Psoas muscle (tissue), 8 donors: ENCODE measurements at places on chromosomes 1 and 21. TPM values are rescaled to one million over a fixed set of nuclear protein-coding genes. Genes with fewer than 3 reads are reported as not detected.

GRCh38 chr1:18560692-18561091, 70.0 kb upstream of the PAX7 start:
- no peak overlapping the region for H3K4me3 ChIP-seq
- H3K27ac ChIP-seq = no peak overlapping the region

- H3K36me3 ChIP-seq = no peaks in the 10 kb centered on the region
Observed at GRCh38 chr1:50568782-50569181, 145.5 kb upstream of the DMRTA2 start.

- H3K36me3 ChIP-seq = no peaks in the 10 kb centered on the region
- H3K27me3 ChIP-seq = no peaks in the 10 kb centered on the region
Observed at GRCh38 chr1:70914224-70914623, 133.4 kb downstream of the PTGER3 start.

GRCh38 chr1:220906561-220907334, 27.5 kb downstream of the HLX start:
- no peak overlapping the region for H3K4me3 ChIP-seq
- H3K27me3 ChIP-seq = no peaks in the 10 kb centered on the region
- DNase-seq = no peak
- H3K27ac ChIP-seq = no peak overlapping the region
- no peaks in the 10 kb centered on the region for H3K36me3 ChIP-seq
- no peaks in the 10 kb centered on the region for H3K4me1 ChIP-seq

- no peak overlapping the region for H3K27ac ChIP-seq
- H3K27me3 ChIP-seq = no peaks in the 10 kb centered on the region
- DNase-seq = no peak
Observed at GRCh38 chr1:162500805-162501204, 3.2 kb downstream of the UHMK1 start.

GRCh38 chr1:12434174-12434573, 183.8 kb downstream of the DHRS3 start:
- H3K27me3 ChIP-seq = no peaks in the 10 kb centered on the region
- H3K27ac ChIP-seq = peak overlapping the region; percentile 58
- DNase-seq = no peak
- peaks cover 18% of the 10 kb centered on the region for H3K36me3 ChIP-seq

DNA sequence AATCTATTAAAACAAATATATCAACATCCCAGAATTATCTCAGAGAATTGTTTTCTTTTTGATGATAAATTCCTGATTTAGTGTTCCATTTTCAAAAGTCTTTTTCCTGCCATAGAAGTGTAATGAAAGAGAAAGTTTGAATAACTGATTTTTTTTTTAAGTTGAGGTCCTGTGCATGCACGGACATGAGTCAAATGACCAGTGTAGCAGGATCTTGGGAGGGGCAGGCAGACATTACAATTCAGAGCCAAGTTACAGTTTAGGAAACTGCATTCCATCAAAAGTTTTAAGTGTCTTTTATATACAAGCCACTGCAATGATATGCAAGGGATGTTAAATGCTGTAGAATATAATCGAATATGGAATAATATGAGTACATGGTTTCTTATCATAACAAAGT, 227.5 kb downstream of the HMCN1 start:
- no peak overlapping the region for H3K27ac ChIP-seq
- H3K36me3 ChIP-seq = no peaks in the 10 kb centered on the region
- no peak overlapping the region for H3K4me3 ChIP-seq
- H3K4me1 ChIP-seq = no peaks in the 10 kb centered on the region
- DNase-seq = no peak

- H3K27ac ChIP-seq = peak overlapping the region; percentile 71
- no peak for DNase-seq
- no peaks in the 10 kb centered on the region for H3K27me3 ChIP-seq
- H3K4me1 ChIP-seq = peaks cover 45% of the 10 kb centered on the region
- no peaks in the 10 kb centered on the region for H3K36me3 ChIP-seq
- H3K4me3 ChIP-seq = peak overlapping the region; percentile 47
Observed at GRCh38 chr1:59315529-59316463, 18.9 kb downstream of the FGGY start.

DNA sequence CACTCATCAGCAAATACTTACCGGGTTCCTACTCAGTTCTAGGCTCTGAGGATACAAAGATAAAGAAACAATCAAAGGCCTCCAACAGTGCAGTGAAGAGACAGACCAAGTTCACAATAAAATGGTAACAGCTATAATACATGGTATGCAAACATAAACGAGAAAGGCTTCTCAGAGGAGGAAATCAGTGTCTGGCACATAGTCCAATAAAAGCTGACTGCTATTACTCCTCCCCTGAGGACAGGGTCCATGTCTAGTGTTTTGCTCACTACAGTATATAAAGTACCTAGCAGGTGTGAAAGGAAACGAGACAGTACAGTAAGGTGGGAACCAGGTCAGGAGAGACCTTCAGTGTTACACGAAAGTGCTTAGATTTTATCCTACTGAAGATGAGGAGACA, 4.3 kb downstream of the RBM34 start:
- H3K36me3 ChIP-seq = peaks cover 11% of the 10 kb centered on the region
- H3K27me3 ChIP-seq = no peaks in the 10 kb centered on the region
- peaks cover 7% of the 10 kb centered on the region for H3K4me1 ChIP-seq
- no peak overlapping the region for H3K27ac ChIP-seq

- H3K27ac ChIP-seq = no peak overlapping the region
- H3K27me3 ChIP-seq = no peaks in the 10 kb centered on the region
- H3K4me3 ChIP-seq = no peak overlapping the region
- no peak for DNase-seq
Observed at GRCh38 chr1:183467687-183468086, 4.6 kb upstream of the SMG7 start.

- H3K36me3 ChIP-seq = no peaks in the 10 kb centered on the region
- H3K27ac ChIP-seq = no peak overlapping the region
- DNase-seq = no peak
- H3K27me3 ChIP-seq = peaks cover 2% of the 10 kb centered on the region
- H3K4me1 ChIP-seq = no peaks in the 10 kb centered on the region
Observed at GRCh38 chr1:215285013-215285800, 202.7 kb downstream of the KCNK2 start.

DNA sequence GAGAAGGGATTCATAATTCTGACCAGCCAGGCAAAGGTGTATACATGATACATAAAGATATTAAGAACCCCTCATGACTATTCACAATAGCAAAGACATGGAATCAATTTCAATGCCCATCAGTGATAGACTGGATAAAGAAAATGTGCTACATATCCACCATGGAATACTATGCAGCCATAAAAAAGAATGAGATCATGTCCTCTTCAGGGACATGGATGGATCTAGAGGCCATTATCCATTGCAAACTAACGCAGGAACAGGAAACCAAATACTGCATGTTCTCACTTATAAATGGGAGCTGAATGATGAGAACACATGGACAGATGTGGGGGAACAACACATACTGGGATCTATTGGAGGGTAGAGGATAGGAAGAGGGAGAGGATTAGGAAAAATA, 21.4 kb downstream of the CR1L start:
- peaks cover 11% of the 10 kb centered on the region for H3K27me3 ChIP-seq
- H3K27ac ChIP-seq = no peak overlapping the region
- H3K4me3 ChIP-seq = no peak overlapping the region

GRCh38 chr1:77582905-77583304, 99.6 kb downstream of the ZZZ3 start:
- no peak overlapping the region for H3K4me3 ChIP-seq
- H3K4me1 ChIP-seq = peaks cover 4% of the 10 kb centered on the region
- H3K27ac ChIP-seq = no peak overlapping the region

DNA sequence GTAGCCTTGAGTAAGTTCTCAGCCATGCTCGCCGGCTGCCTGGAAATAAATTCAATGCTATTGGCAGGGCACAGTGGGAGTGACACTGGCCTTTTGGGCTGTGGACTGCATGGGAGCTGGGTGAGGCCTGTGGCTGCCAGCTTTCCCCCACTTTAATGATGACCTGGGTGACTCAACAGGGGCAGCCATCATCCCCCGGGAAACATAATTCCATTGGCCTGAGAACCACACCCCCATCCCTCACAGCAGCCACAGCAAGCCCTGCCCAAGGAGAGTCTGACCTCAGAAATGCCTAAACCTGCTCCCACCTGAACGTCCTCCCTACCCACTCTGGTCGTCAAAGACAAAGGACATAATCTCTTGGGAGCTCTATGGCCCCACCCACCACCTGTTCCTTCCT, 384.0 kb downstream of the LTN1 start:
- H3K36me3 ChIP-seq = no peaks in the 10 kb centered on the region
- no peaks in the 10 kb centered on the region for H3K4me1 ChIP-seq
- DNase-seq = no peak
- no peaks in the 10 kb centered on the region for H3K27me3 ChIP-seq

- DNase-seq = no peak
- H3K4me3 ChIP-seq = no peak overlapping the region
- peaks cover 17% of the 10 kb centered on the region for H3K4me1 ChIP-seq
- H3K27ac ChIP-seq = no peak overlapping the region
- H3K36me3 ChIP-seq = no peaks in the 10 kb centered on the region
- H3K27me3 ChIP-seq = no peaks in the 10 kb centered on the region
Observed at GRCh38 chr1:12157366-12158231, 9.2 kb upstream of the TNFRSF1B start.

DNA sequence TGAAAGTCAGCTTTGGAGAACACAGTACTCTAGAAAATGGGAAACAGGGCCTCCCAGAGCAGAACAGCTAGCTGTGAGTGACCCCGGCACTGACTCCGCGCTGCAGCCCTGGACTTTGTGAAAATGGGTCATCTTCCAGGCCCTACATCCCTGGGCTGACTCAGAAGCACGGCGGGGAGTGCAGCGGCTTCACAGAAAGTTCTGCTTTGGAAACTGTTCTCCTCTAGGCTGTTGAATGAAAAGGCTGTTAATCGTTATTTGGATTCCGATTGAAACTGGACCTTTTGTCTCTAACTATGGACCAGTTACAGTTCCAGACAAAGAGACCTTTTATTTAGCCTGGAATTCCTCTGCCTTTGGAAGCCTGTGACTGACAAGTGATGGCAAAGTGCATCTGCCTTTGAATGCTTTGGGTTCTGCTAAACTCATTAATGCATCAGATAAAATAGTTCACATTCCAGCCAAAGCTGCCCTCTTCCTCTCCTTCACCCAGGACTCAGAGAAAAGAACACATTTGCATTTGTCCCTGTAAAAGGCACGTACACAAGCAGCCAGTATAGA, 144.9 kb upstream of the HOOK1 start:
- peak; percentile 65 for DNase-seq
- no peaks in the 10 kb centered on the region for H3K27me3 ChIP-seq
- no peak overlapping the region for H3K4me3 ChIP-seq
- peaks cover 5% of the 10 kb centered on the region for H3K36me3 ChIP-seq
- H3K4me1 ChIP-seq = peaks cover 30% of the 10 kb centered on the region

GRCh38 chr1:95537176-95537575, 303.2 kb downstream of the RWDD3 start:
- H3K27ac ChIP-seq = no peak overlapping the region
- no peaks in the 10 kb centered on the region for H3K27me3 ChIP-seq
- no peak overlapping the region for H3K4me3 ChIP-seq
- H3K36me3 ChIP-seq = no peaks in the 10 kb centered on the region
- DNase-seq = no peak
- no peaks in the 10 kb centered on the region for H3K4me1 ChIP-seq

DNA sequence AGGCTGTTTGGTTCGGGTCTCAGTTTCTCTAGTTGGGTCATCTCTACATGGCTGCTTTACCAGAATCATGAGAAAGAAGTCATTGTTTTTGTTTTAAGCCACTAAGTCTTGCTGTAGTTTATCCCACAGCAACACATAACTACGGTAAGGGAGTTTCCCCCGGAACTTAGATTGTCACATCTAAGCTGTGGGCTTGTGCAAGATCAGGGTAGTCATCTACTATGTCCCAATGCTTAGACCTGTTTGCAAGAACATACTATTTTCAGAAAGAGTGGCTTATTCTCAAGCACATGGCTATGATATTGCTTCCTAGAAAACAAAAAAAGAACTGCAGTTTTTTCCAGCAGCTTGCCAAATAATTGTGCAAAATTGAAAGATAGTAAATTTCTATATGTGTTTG, 18.0 kb upstream of the OLIG2 start:
- H3K36me3 ChIP-seq = no peaks in the 10 kb centered on the region
- no peak overlapping the region for H3K27ac ChIP-seq
- DNase-seq = no peak
- no peaks in the 10 kb centered on the region for H3K27me3 ChIP-seq

DNA sequence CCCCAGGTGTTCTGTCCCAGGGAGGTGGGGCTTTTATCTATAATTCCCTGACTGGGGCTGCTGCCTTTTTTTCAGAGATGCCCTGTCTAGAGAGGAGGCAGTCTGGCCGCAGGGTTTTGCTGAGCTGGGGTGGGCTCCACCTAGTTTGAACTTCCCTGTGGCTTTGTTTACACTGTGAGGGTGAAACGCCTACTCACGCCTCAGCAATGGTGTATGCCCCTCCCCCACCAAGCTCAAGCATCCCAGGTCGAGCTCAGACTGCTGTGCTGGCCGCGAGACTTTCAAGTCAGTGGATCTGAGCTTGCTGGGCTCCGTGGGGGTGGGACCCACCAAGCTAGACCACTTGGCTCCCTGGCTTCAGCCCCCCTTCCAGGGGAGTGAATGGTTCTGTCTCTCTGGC, 124.3 kb downstream of the CENPF start:
- H3K27me3 ChIP-seq = no peaks in the 10 kb centered on the region
- no peak overlapping the region for H3K4me3 ChIP-seq
- H3K4me1 ChIP-seq = no peaks in the 10 kb centered on the region
- DNase-seq = no peak

DNA sequence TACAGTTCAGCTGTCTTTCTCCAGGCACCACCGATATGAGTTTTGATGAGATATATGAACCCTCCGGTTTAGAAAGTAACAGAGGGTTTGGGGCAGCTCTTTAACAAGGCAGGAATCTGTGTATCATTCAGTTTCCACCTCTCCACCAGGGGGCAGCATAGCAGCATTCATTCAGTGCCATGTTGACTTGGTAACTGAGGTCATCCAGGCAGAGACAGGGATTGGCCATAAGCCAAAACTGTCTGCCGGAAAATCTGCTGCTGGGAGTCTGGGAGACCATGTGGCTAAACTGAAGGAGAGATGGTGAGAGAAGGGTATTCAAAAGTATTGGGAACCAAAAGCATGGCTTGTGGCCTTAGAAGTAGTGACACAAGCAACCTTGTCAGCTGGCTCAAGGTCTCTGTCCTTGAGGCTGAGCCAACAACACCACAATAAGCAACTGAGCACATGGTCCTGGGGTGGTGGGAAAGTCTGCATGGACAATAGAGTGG, 98.5 kb downstream of the LMX1A start:
- peaks cover 9% of the 10 kb centered on the region for H3K4me1 ChIP-seq
- H3K4me3 ChIP-seq = no peak overlapping the region
- no peaks in the 10 kb centered on the region for H3K36me3 ChIP-seq
- DNase-seq = peak; percentile 72
- H3K27ac ChIP-seq = no peak overlapping the region

The CHI3L2 gene
- polyA plus RNA-seq = 0.24 TPM

The PYGO2 gene
- polyA plus RNA-seq = 13.1 TPM

The OR2L13 gene
- polyA plus RNA-seq = not detected

The RBM8A gene
- 527 TPM for polyA plus RNA-seq

The MAN1A2 gene
- polyA plus RNA-seq = 15.6 TPM

The GJC2 gene
- 0.20 TPM for polyA plus RNA-seq

The TFAP2E gene
- 0.04 TPM for polyA plus RNA-seq

The ADGRL2 gene
- 5.7 TPM for polyA plus RNA-seq

The HDGF gene
- polyA plus RNA-seq = 161 TPM

The APOBEC4 gene
- polyA plus RNA-seq = not detected

The AMPD2 gene
- polyA plus RNA-seq = 4.2 TPM

The CYP4A22 gene
- polyA plus RNA-seq = 0.03 TPM

The CASQ1 gene
- 329 TPM for polyA plus RNA-seq

The RC3H1 gene
- 5.7 TPM for polyA plus RNA-seq

The NID1 gene
- 23.7 TPM for polyA plus RNA-seq

The OR2T2 gene
- polyA plus RNA-seq = not detected

The PADI4 gene
- 0.52 TPM for polyA plus RNA-seq

The LDLRAD1 gene
- polyA plus RNA-seq = not detected

The ETNK2 gene
- 1.3 TPM for polyA plus RNA-seq

The PRRX1 gene
- 27.7 TPM for polyA plus RNA-seq

The BATF3 gene
- polyA plus RNA-seq = 0.03 TPM
